BJ (cell line): ENCODE measurements at places on chromosomes 4 and X.

- no peak for DNase-seq
These were observed 68.4 kb downstream of the MID2 start for GRCh38 chrX:107894038-107894437.

DNA sequence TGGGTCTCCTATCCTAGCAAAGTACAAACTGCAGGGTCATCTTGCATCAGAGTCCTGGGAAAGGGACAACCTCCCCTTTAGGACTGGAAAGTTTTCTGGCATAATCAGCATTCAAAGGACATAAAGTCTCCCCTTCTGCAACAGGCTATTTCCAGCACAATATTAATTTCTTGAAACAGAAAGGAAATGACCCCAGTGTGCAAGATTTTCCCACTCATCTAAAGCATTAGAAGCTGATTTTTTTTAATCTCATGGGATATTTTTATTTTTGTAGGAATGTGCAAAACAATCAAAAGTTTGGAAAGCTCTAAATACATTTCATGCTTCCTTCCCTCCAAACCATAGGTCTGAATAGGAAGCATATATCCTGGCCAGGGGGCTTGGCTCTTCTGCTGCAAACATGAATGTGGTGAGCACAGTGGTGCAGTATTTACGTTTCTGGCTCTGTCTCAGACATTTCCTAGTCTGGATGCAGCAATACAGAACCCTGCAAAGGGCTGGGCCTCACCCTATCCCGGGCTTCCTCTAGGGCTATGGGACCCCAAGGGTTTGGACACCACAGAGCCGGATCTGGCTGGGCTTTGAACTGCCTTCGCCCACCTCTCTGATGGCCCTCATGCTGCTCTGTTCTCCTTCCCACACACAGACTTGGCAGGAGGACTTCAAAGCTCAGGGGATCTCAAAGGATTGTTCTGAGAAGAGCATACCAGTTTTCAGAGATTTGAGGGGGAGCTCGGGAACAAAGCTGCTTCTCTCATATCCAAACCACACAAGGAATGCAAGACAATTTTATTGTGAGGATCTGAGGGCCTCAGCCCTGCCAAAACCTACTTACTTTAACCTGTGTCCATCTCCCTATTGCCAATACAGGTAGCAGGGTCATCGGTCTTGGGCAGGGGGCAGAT is 64.9 kb downstream of the POLR2B start:
- no peak for DNase-seq

DNA sequence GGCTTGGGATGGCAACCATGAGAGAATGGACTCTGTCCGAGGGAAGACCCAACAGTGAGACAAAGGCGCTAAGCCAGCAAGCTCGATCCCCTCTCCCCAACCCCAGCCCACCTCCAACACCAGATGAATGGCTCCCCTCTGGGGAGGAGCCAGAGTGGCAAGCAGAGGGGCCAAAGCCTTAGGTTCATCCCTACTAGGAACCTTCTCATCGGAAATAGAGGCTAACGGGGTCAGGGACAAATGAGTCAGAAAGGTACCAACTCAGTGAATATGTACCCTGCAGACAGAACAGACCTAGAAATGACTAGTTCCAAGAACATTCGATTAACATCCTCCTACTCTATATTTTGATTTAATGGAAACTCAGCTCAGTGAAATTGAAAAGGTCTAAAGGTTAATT is 73.9 kb downstream of the NSG1 start:
- no peak for DNase-seq

DNA sequence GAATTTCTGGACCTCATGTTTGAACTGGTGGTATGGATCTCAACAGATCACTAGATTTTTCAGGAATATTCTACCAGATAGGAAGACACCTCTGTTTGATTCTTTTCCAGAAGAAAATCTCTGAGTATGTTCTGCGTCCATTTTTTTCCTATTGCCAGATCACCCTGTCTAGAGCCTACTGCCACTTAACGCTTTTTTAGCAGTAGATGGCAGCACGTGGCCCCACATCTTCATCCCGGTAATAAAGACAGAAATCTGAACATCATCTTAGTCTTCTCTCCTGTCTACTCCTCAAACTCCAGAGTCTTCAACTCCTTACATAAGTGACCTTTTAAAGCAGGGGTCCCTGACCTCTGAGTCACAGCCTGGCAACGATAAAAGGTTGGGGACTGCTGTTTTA is 184.7 kb downstream of the TMA16 start:
- no peak for DNase-seq

GRCh38 chrX:130702867-130703707 is 199.9 kb downstream of the ENOX2 start:
- DNase-seq: no peak

- no peak for DNase-seq
These were observed 1118.2 kb downstream of the ARAP2 start for GRCh38 chr4:35125995-35126712.
